Activated CD4-positive, alpha-beta T cell treated with anti-CD3 and anti-CD28 coated beads, Interleukin-2, amount 50 U/mL, for 48 hours (primary cell): ENCODE measurements at places on chromosomes 16 and 17.

DNA sequence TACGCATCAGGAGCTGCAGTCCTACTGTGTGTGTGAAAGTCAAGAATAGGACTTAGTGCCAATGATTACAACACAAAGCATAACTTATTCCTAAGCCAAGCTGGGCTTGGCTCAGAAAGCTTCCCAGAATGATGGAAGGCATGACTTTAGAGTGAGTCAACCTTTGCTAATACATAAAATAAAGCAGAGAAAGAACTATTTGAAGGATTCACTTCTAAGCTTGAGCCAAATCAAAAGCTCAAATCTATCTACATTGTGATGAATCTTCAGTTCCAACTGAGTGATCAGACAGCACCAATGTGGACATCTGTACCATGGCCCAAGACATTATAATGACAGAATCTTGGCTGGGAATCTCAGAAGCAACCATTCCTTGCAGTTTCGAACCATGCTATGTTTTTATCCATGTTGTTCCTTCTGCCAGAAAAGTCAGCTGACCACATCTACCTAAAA, 41.4 kb downstream of the SMG6 start:
- DNase-seq: no peak

DNA sequence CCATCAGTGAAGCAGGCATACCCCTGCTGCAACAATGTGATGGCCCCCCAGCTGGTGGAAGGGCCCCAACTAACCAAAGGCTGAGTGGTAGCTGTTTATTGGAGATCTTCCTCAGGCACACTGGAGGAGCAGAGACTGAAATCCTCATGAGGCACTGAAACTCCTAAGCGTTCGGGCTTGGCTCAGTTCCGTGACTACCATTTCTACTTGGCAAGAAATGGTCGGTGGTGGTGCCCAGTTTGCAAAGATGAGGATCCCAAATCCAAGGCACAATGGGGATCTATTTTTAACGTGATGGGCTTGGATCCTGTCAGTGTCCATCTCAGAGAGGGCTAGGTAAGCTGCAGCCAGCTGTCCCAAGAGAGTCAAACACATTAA, 82.8 kb downstream of the TNFRSF13B start:
- no peak for DNase-seq

DNA sequence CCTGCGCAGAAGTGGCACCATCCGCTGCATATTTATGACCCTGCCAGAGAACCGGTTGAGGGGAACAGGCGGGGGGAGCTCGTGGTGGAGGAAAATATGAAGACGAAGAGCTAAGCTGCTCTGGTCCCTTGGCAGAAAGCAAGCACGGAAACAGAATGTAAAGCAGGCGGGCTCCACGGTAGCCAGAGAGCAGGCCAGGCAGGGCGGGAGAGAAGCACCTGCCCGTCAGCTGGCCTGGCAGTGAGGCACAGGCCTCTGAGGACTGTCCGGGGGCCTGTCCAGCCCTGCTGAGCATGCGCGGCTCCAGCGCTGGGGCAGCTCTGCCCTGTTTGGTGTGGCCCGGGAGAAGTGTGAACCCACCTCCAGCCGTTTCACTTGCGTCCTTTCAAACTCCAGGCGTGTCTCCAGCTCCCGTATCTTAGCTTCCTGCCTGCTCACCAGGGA, 46.7 kb downstream of the PIPOX start:
- no peak for DNase-seq

DNA sequence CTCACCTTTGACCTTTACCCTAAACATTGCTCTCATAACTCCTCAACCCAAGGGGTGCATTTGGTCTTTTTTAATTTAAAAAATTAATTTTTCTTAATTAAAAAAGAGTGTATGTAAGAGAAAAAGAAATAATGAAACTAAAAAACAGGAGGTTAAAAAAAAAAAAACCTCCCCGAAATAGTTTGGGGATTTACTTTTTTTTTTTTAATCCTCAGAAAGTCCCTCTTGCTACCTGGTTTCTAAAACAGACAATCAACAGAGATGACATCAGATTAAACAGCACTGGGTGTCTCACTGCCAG, 301.3 kb downstream of the SOX9 start:
- no peak for DNase-seq

DNA sequence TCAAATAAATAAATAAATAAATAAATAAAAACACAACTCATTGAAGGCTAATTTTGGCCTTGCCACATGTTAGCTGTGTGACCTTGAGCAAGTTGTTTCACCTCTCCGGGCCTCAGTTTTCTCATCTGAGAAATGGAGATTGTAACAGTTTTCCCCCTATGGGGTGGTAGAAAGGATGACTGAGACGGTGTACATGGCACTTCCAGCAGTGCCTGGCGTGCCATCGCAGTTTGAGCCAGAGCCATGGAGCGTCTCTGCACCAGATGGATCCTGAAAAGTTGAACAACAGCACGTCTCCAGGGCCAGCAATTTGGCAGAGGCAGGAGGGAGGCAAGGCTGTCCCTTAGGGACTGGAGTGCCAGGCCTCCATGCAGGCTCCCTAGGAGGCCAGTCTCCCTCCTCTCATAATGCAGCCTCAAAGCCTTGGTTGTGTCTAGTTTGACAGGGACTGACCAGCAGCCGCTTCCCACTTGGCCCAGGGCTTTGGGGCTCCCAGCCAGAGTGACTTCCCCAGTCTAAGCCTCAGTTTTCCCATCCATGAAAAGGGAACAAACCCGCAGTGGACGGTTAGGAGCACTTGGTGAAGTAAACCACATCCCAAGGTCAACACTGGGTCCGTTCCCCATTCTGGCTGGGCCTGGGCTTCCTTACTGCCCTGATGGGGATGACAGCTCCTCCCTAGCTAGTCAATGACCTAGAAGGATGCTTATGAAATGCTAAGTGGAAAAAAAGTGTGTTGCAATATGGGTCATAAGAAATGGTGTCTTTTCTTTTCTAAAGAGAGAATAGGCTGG, 19.3 kb downstream of the SOCS1 start:
- no peak for DNase-seq

DNA sequence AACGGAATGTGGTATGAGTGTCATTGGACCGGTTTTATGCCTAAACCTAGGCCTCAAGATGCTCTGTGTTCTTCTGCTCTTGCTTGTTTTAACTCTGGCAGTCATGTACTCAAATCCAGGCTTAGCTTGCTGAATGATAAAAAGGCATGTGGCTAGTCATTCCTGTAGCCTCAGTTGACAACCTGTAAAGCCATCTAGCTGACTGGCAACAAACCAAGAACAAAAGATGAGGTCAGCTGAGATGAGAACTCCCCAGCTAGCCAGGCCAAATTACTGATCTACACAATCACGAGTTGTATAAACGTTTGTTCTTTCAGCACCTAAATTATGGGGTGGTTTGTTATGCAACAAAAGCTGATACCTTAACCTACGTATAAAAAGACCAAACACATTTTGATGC, 1406.0 kb upstream of the CDH8 start:
- no peak for DNase-seq

- peak; percentile 56 for DNase-seq
Measured at GRCh38 chr16:68396481-68396880, 51.8 kb downstream of the SMPD3 start.

GRCh38 chr16:54422569-54422978, 136.0 kb upstream of the IRX3 start:
- DNase-seq: no peak

DNA sequence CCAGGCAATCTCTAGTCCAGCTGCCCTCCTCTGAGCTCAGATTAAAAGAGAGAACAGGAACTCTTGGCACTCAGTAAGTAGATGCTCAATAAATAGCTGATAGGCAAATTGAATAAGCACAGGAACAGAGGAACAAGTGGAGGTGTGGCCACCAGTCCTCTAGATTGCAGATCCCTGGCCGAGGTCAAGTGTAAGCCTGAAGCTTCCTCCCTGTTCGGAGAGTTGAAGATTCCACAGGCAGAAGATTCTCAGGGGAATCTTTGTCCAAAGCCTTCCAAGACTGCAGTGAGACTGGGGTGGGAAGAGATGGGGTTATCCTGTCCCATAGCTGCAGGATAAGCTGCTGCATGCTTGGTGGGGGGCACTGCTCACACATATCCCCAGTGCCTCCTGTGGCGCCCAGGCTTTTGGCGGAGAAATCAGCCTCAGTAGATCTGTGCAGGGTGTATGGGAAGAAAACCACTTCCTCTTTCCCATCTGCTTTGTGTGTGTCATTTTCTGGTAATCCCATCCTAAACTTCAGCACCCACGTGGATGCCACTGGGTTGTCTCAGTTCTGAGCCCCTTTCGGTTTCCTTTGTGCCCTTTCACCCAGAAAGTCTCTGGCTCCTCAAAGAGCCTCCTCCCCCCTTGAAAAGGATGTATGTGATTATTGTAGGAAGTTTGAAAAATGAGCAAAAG, 12.1 kb downstream of the CD300A start:
- peak; percentile 24 for DNase-seq
